ENCODE measurements at places on chromosomes 1 and 21. TPM values are rescaled to one million over a fixed set of nuclear protein-coding genes. Genes with fewer than 3 reads are reported as not detected.
A peak's percentile ranks its signal among the peaks of the same experiment; 100 is the strongest.

TSPEAR gene
- not detected for total RNA-seq

POU2F1 gene
- total RNA-seq, result 17.7 TPM

- no peak overlapping the region for H3K4me3 ChIP-seq
- H3K27me3 ChIP-seq, result no peaks in the 10 kb centered on the region
- H3K4me1 ChIP-seq, result no peaks in the 10 kb centered on the region
Observed at GRCh38 chr1:209249280-209249670, 334.2 kb upstream of the CAMK1G start.

DNA sequence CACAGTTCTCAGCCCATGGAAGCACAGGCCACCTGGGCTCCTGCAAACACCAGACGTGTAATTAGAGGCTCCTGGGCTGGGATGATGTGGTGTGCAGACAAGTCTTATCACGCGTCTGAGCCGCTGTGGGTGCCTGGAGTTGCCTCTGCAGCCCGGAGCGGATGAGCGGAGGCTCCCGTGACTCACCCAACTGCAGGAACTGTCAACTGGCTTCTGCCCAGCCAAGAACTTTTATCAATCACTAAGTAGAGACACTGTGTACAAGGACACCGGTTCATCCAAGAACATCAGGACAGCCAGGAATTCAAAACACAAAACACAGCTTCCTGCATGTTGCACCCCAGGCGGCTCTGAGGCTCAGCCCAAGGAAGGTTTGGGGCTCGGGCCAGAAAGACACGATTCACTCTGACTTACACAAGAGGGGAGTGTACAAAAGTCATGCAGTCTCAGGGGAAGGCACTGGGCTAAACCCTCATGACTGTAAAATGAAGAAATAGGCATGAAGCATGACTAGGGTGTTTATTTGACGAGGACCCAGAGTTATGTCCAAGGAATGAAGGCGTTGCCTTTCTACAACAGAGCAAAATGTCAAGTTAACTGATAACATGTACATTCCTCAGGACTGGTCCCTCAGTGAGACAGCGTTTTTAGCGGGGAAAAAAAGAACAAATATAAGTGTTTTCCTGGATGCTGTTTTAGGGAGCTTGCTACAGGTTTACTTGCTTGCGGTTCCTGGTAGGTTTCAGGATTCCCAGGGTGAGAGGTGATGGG lies 21.1 kb downstream of the ERRFI1 start:
- no peaks in the 10 kb centered on the region for H3K4me1 ChIP-seq
- H3K27ac ChIP-seq, result no peak overlapping the region
- no peak for DNase-seq
- H3K4me3 ChIP-seq, result no peak overlapping the region

GRCh38 chr21:45363921-45364467 lies 41.0 kb upstream of the COL18A1 start:
- peaks cover 9% of the 10 kb centered on the region for H3K27me3 ChIP-seq
- peaks cover 7% of the 10 kb centered on the region for H3K4me1 ChIP-seq
- no peaks in the 10 kb centered on the region for H3K36me3 ChIP-seq
- H3K4me3 ChIP-seq, result no peak overlapping the region
- no peak overlapping the region for H3K27ac ChIP-seq

DNA sequence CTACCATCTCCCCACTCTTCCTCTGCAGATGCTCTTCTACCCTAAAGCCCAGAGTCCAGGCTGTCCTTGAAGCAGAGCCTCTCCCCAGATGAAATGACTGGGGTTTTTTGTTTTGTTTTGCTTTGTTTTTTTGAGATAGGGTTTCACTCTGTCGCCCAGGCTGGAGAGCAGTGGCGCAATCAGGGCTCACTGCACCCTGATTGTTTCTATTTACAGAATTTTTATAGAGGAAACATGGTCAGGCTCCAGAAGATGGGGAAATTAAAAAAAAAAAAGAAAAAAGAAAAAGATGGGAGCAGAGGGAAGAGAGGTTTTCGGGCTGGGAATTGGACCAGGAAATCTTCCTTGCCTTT lies 43.7 kb upstream of the ZNF281 start:
- H3K4me3 ChIP-seq, result no peak overlapping the region
- no peak for DNase-seq
- H3K36me3 ChIP-seq, result no peaks in the 10 kb centered on the region
- no peaks in the 10 kb centered on the region for H3K27me3 ChIP-seq

DNA sequence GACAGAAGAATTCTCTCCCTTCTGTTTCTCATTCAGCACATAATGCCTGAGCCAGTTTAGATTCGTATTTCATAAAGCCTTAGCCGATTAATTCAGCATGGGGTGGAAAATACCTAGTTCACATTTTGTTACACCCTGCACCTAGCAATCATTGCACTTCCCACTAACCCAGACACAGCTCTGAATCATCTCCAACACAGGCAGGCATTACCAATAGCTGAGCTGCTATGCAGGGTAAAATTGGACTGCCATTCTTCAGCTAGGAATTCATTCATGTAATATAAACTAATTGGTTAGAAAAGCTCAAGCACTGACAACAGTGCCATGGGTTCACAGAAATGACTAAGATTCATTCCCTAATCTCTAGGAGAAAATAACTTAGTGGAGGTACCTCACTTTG lies 26.9 kb upstream of the NKAIN1 start:
- H3K4me3 ChIP-seq, result no peak overlapping the region
- H3K36me3 ChIP-seq, result peaks cover 61% of the 10 kb centered on the region
- no peak for DNase-seq
- no peaks in the 10 kb centered on the region for H3K27me3 ChIP-seq
- no peak overlapping the region for H3K27ac ChIP-seq

DNA sequence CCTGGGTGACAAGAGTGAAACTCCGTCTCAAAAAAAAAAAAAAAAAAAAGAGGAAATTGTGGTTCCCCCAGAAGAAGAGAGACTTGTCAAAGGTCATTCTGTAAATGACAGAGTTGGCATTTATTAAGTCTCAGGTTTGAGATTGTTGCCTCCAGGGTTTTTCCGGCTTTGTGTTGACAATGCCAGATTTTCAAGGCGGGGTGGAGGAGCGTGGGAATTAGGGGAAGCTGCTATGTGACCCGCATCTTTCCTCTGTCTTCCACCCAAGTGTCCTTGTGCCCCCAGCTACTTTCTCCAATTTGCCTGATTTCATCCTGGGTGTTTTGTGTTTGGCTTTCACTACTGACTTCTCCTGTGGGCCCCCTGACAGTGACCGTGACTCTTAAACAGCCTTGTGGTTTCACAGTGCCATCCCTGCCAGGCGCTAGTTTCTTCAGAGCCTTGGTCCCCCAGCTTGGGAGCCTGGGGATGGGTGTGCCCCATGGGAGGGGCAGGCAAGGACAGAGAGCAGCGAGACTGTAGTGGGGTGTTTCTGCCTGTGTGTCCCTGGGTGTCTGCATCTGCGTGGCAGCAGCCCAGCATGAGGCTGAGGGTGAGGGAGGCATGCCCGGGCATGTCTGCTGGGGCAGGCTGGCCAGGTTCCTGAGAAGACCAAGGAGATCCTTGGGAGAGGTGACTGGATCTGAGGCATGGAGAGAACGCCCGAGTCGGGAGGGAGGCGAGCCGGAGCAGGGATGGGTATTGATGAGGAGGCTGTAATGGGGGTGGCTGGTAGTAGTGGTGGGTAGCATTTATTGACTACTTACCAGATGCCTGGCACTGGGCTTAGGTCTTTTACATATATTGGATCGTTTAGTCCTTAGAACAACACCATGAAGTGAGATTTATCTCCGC lies 46.3 kb downstream of the IER5 start:
- peaks cover 39% of the 10 kb centered on the region for H3K4me1 ChIP-seq
- H3K36me3 ChIP-seq, result no peaks in the 10 kb centered on the region
- H3K27ac ChIP-seq, result peak overlapping the region; percentile 85
- peak; percentile 60 for DNase-seq
- peak overlapping the region; percentile 28 for H3K4me3 ChIP-seq
- peaks cover 3% of the 10 kb centered on the region for H3K27me3 ChIP-seq

HHIPL2 gene
- total RNA-seq, result not detected

DNA sequence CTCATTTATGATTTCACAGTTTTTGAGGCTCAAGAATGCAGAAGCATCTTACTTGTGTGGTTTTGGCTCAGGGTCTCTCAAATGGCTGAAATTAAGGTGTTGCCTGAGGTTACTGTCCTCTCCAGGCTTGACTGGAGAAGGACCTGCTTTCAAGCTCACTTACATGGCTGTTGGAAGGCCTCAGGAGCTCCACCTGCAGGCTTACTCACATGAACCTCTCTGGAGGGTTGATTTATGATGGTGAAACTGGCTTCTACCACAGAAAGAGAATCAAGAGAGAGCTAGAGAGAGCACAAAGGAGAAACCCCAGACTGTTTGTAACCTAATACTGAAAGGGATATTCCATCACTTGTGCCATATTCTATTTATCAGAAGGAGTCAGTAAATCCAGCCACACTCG lies 6.2 kb upstream of the KCNK2 start:
- H3K27ac ChIP-seq, result no peak overlapping the region
- DNase-seq, result peak; percentile 13
- no peaks in the 10 kb centered on the region for H3K4me1 ChIP-seq
- H3K36me3 ChIP-seq, result no peaks in the 10 kb centered on the region
- peaks cover 15% of the 10 kb centered on the region for H3K27me3 ChIP-seq

DNA sequence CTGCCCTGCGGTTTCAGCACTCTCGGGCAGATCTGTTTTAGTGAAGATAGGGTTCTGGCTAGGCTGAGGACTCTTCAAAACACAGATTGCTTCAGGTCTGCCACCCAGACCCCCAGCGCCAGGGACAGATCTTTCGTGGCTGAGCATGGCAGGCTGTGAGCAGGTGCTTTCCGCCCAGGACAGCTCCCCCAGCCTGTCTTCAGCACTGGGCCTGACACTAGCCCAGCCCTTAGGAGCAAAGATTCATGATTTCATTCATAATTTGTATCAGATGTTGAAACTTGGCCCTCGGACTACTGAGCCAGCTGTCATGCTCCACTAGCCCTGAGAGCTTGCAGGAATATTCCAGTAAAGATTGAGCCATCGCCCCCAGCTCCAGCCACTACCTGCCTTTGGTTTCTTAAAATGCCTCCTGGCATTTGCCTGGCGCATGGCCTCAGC lies 5.9 kb downstream of the ADPRS start:
- no peak for DNase-seq
- peaks cover 8% of the 10 kb centered on the region for H3K4me1 ChIP-seq
- H3K27me3 ChIP-seq, result no peaks in the 10 kb centered on the region
- H3K27ac ChIP-seq, result no peak overlapping the region

GRCh38 chr1:230725256-230726012 lies 11.5 kb upstream of the AGT start:
- peaks cover 9% of the 10 kb centered on the region for H3K27me3 ChIP-seq
- no peak overlapping the region for H3K4me3 ChIP-seq
- H3K27ac ChIP-seq, result no peak overlapping the region
- H3K36me3 ChIP-seq, result no peaks in the 10 kb centered on the region

DNA sequence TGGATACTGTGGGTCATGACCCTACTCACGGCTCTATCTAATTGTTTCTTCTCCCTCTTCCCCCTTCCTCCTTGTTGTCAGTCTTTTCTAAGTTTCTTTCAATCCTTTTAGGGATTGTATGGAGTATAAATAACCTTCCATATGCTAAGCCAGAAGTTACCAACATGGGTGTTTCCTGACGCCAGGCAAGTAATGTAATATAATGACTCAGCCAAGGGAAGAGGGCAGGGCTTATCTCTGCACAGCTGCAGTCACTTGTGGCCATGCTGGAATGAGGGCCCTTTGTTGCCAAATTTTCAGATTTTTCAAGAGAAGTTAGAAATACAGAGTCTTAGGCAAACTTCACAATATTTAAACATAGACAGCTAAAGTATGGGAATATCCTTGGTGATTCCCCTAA lies 194.6 kb downstream of the ST6GALNAC3 start:
- peaks cover 48% of the 10 kb centered on the region for H3K4me1 ChIP-seq
- H3K36me3 ChIP-seq, result no peaks in the 10 kb centered on the region
- no peak for DNase-seq
- H3K27me3 ChIP-seq, result no peaks in the 10 kb centered on the region
- H3K27ac ChIP-seq, result no peak overlapping the region
- no peak overlapping the region for H3K4me3 ChIP-seq

GRCh38 chr1:56577406-56578137 lies 1.8 kb downstream of the PLPP3 start:
- peaks cover 4% of the 10 kb centered on the region for H3K4me1 ChIP-seq
- peaks cover 38% of the 10 kb centered on the region for H3K27me3 ChIP-seq
- H3K36me3 ChIP-seq, result no peaks in the 10 kb centered on the region
- H3K4me3 ChIP-seq, result no peak overlapping the region
- DNase-seq, result no peak
- H3K27ac ChIP-seq, result no peak overlapping the region

OR2L5 gene
- total RNA-seq, result not detected

DNA sequence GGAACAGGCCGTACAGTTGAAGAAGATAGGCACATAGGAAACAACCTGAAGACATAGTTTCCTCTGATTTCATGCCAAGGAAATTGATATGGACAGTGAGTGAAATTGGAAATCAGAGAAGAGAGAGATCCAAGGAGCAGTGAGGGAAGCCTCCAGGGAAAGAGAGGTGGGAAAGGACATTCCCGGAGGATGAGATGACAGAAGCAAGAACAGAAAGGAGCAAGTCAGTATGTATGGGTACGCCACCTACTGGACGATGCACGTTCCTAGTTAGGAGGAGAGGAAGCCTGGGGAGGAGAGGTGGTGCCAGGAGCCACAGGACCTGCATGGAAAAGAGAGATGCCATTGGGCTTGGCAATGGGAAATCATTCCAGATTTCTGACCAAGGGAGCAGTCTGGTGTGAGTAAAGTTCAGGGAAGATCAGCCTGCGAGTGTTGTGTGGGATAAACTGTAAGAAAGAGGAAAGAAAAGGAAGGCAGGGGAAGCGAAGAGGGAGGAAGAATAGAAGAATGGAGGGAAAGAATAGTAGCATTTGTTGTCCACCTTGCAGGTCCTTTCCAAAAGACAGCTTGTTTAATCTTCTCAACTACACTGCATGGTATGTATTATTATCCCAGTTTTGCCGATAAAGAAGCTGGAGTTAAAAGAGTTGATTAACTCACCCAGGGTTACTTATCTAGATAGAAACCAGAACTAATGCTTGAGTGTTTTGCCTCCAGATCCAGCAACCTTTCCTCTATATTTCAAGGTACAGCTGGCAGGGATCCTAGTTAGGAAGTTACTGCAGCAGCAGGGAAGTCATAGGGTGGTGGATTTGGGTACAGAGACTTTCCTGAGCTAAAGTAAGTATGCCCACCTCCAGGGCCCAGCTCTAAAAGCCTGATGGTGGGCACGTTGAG lies 27.4 kb downstream of the C1orf116 start:
- no peaks in the 10 kb centered on the region for H3K36me3 ChIP-seq
- peaks cover 2% of the 10 kb centered on the region for H3K4me1 ChIP-seq
- H3K27me3 ChIP-seq, result peaks cover 7% of the 10 kb centered on the region
- peak; percentile 51 for DNase-seq
- H3K27ac ChIP-seq, result no peak overlapping the region
- no peak overlapping the region for H3K4me3 ChIP-seq

DNA sequence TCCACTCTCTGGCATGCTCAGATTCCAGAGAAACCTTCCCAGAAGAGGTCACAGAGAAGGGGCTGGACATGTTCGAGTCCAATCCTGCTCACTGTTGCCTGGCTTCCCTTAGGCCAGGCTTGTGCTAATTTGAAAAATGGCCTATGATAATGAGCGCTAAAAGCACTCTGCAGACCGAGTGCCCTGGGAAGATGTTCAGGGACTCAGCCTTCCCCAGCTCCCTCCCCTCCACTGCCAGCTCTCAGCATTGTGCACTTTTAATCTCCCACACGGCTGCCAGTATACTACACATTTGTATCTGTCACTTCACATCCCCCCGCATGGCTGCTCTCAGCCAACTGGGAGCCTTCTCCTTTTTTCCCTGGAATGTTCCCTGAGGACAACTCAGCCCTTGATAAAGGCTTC lies 24.1 kb downstream of the FAM163A start:
- no peak for DNase-seq
- H3K27ac ChIP-seq, result no peak overlapping the region
- H3K4me3 ChIP-seq, result no peak overlapping the region
- H3K4me1 ChIP-seq, result no peaks in the 10 kb centered on the region

Measured in activated CD4-positive, alpha-beta memory T cell treated with anti-CD3 and anti-CD28 coated beads for 36 hours (primary cell).